NCI-H226 (cell line): ENCODE measurements at places on chromosomes 13 and 19.
A peak's percentile ranks its signal among the peaks of the same experiment; 100 is the strongest.

DNA sequence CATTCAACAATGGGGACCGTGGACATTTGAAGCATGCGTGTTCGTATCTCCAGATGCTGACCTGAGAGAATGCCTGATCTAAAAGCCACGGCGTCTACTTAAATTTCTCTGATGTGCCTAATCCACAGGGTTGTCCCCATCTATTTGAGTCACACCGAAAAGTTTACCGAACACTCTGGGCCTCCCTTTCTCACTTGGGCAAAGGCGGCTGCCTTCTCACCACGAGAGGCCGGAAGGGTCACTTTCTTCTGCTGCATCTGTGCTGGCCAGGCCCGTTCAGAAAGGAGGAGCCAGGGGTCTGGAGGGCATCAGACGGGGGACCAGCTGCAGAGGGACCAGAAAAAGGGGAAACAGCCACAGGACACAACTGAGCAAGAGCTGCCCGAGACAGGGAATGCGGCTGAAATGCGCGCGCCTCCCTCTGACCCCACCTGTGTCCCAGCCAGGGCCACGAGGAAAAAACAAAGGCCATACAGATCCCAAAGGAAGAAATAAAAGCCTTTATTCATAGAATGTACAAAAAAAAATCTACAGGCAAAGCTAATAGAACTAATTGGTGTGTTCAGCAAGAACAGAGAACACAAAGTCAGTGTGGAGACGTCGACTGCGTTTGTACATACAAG is 71.3 kb upstream of the C13orf46 start:
- no peak for DNase-seq

- no peak for DNase-seq
Observed at GRCh38 chr19:6412447-6413091, 12.0 kb downstream of the KHSRP start.

- no peak for DNase-seq
Observed at GRCh38 chr19:13001502-13002165, 6.4 kb downstream of the NFIX start.

DNA sequence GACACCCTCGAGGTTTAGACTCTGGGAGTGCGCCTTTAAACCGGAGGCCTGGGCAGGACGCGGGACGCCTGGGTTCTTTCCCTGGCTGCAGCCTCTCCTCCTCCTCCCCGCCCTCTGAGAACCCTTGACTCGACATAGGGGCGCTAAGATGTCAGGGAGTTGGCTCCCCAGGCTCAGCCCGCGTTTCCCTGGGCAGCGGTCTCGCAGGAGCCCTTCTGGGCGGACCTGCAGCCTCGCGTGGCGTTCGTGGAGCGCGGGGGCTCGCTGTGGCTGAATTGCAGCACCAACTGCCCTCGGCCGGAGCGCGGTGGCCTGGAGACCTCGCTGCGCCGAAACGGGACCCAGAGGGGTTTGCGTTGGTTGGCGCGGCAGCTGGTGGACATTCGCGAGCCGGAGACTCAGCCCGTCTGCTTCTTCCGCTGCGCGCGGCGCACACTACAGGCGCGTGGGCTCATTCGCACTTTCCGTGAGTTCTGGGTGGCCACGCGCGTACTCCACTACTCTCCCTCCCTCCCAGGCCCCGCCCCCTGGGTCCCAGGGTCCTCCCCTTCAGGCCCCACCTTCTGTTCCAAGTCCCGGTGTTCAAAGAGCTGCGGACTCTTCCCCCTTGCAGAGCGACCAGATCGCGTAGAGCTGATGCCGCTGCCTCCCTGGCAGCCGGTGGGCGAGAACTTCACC is 1.3 kb downstream of the ICAM5 start:
- DNase-seq: peak; percentile 57

GRCh38 chr13:80374901-80375300 is 34.0 kb upstream of the SPRY2 start:
- DNase-seq: no peak

DNA sequence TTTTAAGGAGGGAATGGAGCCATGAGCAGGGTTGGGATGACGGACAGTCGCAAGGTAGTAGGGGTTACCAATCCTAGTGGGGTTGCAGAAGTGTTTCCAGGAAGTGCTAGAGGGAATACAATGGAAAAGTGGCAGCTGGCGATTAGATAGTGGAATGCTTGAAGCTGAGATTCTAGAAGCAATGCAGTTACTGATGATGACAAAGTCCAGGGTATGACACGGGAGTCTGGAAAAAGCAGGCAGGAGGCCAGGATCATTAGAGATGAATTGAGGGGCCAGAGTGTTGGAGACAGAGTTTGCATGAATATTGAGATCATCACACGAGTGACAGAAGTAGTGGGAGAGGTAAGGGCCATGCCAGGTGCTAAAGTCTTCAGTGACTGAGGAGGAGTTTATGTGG is 17.3 kb upstream of the KL start:
- no peak for DNase-seq

GRCh38 chr13:24159357-24159756 is 1.2 kb upstream of the SPATA13 start:
- DNase-seq: no peak

DNA sequence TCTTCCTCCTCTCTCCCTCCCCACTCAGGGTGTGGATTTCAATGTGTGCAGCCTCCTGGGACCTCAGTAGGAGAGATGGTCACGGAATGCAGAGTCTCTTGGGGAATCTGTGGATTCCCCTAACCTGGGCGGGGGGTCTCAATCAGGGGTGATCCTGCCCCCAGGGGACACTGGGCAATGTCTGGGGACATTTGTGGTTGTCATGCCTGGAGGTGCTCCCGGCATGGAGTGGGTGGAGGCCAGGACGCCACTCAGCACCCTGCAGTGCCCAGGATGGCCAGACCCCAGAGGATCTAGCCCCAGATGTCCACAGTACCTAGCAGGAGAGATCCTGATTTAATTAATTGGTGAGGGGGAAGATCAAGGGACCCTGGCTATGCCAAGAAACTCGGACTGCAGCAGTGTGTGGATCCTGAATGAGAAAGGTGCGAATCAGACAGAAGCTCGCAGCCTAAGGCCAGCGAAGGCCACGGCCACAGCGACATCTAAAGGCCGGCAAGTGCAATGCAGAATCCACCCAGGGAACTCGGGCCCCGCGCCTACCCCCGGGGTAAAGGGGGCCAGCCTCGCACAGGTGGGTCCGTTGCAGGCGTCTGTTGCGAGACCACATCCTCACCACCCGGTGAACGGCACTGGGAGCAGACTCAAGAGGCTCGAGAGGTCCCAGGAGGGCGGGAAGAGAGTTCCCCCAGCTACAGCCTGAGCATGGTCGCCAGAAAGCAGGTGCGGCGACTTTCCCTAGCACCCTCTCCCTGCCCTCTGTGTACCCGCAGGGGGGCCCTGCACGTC is 88.8 kb downstream of the GNG7 start:
- no peak for DNase-seq

- DNase-seq: no peak
Observed at GRCh38 chr19:35555301-35556005, 8.0 kb downstream of the ATP4A start.

DNA sequence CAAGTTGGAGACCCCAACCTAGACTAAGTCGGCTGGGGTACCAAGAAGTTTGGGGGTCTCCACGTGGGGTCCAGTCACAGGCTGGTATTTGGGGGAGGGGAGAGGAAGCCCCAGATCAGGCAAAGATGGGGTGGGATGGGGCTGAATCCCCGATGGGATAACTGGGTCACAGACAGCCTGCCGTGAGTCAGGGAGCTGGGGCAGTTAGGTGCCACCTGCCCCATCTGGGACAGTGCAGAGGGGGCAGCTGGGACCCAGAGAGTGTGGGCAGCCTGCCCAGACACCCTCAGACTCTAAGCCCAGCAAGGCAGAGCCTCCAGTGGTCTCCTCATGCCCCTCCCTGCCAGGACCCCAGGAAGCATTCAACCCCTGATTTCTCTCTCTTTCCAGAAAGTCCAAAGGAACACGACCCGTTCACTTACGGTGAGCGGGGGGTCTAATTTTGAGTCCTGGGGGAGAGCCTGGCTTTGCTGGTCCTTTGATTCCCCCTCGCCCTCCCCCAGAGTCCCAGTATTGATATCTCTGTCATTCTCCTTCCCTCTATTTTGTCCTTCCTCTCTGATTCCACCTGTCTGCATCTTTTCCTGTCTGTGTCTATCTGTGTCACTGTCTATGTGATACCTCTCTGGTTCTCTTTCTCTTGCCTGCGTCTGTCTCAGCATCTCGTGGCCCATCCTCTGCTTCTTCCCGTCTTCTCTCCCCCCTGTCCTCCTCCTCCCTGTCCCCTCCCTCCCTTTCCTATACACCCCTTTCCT is 1.8 kb downstream of the FXYD1 start:
- DNase-seq: no peak

- no peak for DNase-seq
Observed at GRCh38 chr19:5480427-5480836, 25.2 kb downstream of the ZNRF4 start.

GRCh38 chr19:17946965-17947784 is 14.4 kb downstream of the CCDC124 start:
- no peak for DNase-seq

DNA sequence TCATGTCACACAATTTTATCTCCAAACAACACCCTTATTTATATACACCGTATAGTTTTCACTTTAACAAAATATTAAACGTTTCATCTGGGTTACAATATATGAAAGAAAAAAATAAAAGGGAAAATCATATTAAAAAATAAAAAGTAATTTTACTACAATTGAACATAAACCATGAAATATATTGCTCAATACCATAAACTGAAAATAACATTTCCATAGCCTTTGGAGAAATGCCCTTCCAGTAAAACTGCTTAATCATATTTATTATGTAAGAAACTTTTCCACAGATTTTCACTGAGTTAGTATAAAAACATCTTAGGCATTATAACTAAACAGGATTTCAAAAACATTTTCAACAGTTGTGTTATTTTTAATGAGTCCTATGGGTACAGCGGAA is 1.5 kb upstream of the ZNF347 start:
- no peak for DNase-seq

DNA sequence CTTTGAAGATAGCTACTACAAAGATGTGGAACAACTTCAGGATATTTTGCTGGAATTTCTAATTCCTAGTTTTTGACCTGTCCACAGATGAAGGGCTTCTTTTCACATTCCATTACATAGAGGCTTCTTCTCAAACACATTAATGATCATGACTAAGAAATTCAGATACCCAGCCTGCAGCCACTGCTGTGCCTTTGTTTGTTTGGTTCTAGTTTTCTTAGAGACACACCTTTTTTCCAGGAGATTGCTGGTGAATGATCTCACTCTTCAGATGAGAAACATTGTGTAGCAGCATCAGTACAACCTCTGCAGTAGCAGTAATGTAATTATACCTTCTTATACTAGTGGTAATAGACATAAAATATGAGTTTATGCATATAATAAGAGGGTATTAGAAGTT is 5.0 kb downstream of the TDRD3 start:
- peak; percentile 22 for DNase-seq

- DNase-seq: no peak
Observed at GRCh38 chr19:55333870-55334269, 5.8 kb upstream of the KMT5C start.

DNA sequence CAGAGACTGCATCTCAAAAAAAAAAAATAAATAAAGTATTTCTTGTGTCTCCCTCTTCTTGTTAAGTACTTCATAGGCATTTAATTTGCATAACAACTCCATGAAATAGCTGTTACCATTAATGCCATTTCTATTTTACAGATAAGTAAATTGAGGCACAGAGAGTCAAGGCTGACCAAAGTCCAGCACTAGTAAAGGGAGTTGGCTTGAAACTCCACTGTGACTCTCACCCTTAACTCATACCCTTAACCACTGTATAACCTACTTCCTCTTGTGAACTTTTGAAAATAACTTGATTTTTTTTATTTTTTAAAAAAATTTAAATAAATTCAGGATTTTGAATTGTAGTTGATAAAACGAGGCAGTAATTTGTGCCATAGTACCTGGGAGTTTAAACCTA is 6.0 kb downstream of the GPATCH1 start:
- DNase-seq: no peak

DNA sequence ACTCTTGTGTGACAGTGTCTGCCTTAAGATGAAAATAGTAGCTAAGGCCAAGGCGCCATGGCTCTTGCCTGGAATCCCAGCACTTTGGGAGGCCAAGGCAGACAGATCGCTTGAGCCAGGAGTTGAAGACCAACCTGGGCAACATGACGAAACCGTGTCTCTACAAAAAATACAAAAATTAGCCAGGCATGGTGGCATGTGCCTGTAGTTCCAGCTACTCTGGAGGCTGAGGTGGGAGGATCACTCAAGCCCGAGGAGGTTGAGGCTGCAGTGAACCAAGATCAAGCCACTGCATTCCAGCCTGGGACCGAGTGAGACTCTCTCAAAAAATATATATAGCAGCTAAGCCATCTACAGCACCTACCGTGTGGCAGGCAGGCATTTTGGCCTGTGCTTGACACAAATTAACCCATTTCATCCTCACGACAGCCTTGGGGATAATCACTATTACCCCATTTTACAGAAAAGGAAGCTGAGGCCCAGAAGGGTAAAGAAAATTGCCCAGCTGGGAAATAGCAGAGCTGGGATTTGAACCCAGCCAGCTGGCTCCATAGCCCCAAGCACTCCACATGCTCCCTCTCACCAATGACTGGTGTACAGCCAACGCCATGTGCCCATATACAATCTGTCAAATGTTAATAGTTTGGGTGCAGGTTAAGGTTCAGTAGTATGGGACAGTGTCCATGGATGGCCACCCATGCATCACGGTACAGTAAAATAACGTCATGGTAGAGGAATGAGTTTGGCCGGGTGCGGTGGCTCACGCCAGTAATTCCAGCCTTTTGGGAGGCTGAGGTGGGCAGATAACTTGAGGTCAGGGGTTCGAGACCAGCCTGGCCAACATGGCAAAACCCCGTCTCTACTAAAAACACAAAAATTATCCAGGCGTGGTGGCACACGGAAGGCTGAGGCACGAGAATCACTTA is 3.1 kb downstream of the SLC1A5 start:
- DNase-seq: no peak
